Activated CD8-positive, alpha-beta T cell treated with anti-CD3 and anti-CD28 coated beads for 36 hours (primary cell): ENCODE measurements at places on chromosomes 2 and 18. TPM values are rescaled to one million over a fixed set of nuclear protein-coding genes. Genes with fewer than 3 reads are reported as not detected.
A peak's percentile ranks its signal among the peaks of the same experiment; 100 is the strongest.

BCL11A gene
- 0.54 TPM for total RNA-seq

DNA sequence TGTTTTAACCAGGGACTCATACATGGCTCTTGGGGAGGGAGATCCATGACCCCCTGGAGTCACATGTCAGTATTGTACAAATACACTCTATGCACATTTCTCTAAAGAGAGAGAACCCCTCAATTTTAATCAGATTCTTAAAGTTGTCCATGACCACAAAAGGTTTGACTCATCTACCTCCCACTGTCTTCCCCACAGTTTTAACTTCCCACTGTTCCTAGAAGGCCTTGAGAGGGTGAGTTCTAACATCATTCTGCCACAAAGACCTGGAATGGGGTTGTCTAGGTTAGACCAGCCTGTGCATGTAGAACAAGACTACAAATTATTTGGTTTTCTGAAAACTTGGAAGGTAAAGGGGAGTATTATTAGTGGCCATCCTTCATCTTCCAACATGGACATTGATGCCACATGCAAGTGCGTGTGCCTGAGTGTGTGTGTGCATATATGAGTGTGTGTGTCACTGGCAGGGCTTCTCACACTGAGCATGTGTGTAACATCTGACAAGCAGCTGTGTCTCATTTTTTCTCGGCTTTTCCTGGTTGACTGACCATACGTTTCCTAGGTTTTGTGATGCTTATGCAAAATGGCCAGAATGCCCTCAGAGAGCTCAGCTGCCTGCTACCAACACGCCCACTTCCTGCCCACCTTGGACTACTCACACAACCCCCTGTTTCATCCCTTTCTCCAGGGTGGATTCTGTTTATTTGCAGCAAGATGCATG lies 94.6 kb upstream of the LGALSL start:
- DNase-seq: no peak
- no peak overlapping the region for H3K4me3 ChIP-seq
- H3K4me1 ChIP-seq: peaks cover 4% of the 10 kb centered on the region
- no peaks in the 10 kb centered on the region for H3K36me3 ChIP-seq
- H3K27ac ChIP-seq: no peak overlapping the region

XRCC5 gene
- 541 TPM for total RNA-seq

CDH19 gene
- not detected for total RNA-seq

DNA sequence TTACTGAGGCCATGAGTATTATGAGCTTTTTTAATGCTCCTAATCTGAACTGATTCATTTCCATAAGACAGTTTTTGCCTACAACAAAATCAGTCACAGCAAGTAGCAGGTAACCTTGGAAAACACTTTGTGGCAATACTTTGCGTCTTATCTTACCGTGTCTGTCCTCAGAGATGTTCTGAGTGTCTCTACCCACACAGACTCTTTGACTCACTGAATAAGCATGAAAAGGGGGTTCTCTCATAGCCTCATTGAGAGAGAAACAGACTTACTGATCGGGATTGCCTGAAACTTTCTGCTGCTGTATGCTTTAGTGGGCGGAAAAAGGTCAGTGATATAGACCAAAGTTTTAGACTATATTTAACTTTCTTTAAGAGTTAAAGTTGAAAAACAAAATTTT lies 92.6 kb downstream of the MYL12B start:
- H3K27me3 ChIP-seq: no peaks in the 10 kb centered on the region
- peaks cover 14% of the 10 kb centered on the region for H3K4me1 ChIP-seq
- H3K27ac ChIP-seq: no peak overlapping the region
- H3K36me3 ChIP-seq: no peaks in the 10 kb centered on the region

GREB1L gene
- total RNA-seq: not detected

- DNase-seq: no peak
- H3K4me1 ChIP-seq: peaks cover 12% of the 10 kb centered on the region
- no peaks in the 10 kb centered on the region for H3K36me3 ChIP-seq
- peaks cover 41% of the 10 kb centered on the region for H3K27me3 ChIP-seq
- H3K4me3 ChIP-seq: no peak overlapping the region
- no peak overlapping the region for H3K27ac ChIP-seq
These were observed 124.2 kb upstream of the ZNF516 start for GRCh38 chr18:76619261-76619620.

- H3K27ac ChIP-seq: no peak overlapping the region
- H3K4me3 ChIP-seq: no peak overlapping the region
- no peaks in the 10 kb centered on the region for H3K27me3 ChIP-seq
- H3K4me1 ChIP-seq: peaks cover 13% of the 10 kb centered on the region
These were observed 87.7 kb downstream of the SPTBN1 start for GRCh38 chr2:54543733-54544396.

GRCh38 chr18:79379931-79380815 lies 15.6 kb upstream of the NFATC1 start:
- no peak for DNase-seq
- H3K4me3 ChIP-seq: no peak overlapping the region
- H3K27ac ChIP-seq: no peak overlapping the region
- H3K4me1 ChIP-seq: peaks cover 8% of the 10 kb centered on the region
- H3K36me3 ChIP-seq: peaks cover 2% of the 10 kb centered on the region
- H3K27me3 ChIP-seq: no peaks in the 10 kb centered on the region

POMC gene
- total RNA-seq: 5.1 TPM

GRCh38 chr18:52409727-52410126 lies 69.7 kb downstream of the DCC start:
- H3K36me3 ChIP-seq: no peaks in the 10 kb centered on the region
- no peak overlapping the region for H3K4me3 ChIP-seq
- H3K27ac ChIP-seq: no peak overlapping the region
- no peaks in the 10 kb centered on the region for H3K27me3 ChIP-seq
- DNase-seq: peak; percentile 1
- H3K4me1 ChIP-seq: no peaks in the 10 kb centered on the region

CCDC141 gene
- 6.5 TPM for total RNA-seq

DNA sequence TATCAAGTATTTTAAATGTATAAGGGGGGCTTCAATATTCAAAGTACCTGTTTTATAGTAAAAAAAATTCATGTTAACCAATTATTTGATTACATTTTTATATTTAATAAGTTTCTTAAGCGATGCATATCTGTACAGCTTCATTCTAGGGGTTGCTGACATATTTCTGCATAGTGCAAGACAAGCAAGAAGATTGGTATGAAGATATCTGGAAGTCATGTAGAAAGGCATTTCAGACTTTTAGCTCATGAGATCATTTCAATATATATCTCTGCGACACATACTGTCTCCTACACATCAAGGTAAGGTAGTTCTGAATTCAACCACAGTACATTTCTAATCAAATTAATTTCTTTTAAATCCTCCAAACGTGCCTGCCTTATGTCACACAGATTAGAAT lies 73.1 kb downstream of the MEMO1 start:
- H3K36me3 ChIP-seq: no peaks in the 10 kb centered on the region
- no peak overlapping the region for H3K27ac ChIP-seq
- H3K4me1 ChIP-seq: peaks cover 9% of the 10 kb centered on the region
- no peaks in the 10 kb centered on the region for H3K27me3 ChIP-seq

GRCh38 chr2:164515734-164516133 lies 105.5 kb downstream of the GRB14 start:
- no peaks in the 10 kb centered on the region for H3K4me1 ChIP-seq
- H3K27me3 ChIP-seq: no peaks in the 10 kb centered on the region
- H3K36me3 ChIP-seq: no peaks in the 10 kb centered on the region
- no peak overlapping the region for H3K4me3 ChIP-seq
- no peak for DNase-seq
- H3K27ac ChIP-seq: no peak overlapping the region

ACYP2 gene
- total RNA-seq: 6.0 TPM

GRCh38 chr18:26461405-26461804 lies 86.9 kb downstream of the KCTD1 start:
- no peaks in the 10 kb centered on the region for H3K27me3 ChIP-seq
- H3K36me3 ChIP-seq: no peaks in the 10 kb centered on the region
- H3K4me1 ChIP-seq: peaks cover 9% of the 10 kb centered on the region
- no peak overlapping the region for H3K4me3 ChIP-seq

ARL4C gene
- 45.1 TPM for total RNA-seq

- H3K27ac ChIP-seq: no peak overlapping the region
- no peak for DNase-seq
- no peaks in the 10 kb centered on the region for H3K27me3 ChIP-seq
- H3K36me3 ChIP-seq: peaks cover 50% of the 10 kb centered on the region
- H3K4me3 ChIP-seq: no peak overlapping the region
These were observed 11.5 kb downstream of the CD226 start for GRCh38 chr18:69936191-69936558.

DNA sequence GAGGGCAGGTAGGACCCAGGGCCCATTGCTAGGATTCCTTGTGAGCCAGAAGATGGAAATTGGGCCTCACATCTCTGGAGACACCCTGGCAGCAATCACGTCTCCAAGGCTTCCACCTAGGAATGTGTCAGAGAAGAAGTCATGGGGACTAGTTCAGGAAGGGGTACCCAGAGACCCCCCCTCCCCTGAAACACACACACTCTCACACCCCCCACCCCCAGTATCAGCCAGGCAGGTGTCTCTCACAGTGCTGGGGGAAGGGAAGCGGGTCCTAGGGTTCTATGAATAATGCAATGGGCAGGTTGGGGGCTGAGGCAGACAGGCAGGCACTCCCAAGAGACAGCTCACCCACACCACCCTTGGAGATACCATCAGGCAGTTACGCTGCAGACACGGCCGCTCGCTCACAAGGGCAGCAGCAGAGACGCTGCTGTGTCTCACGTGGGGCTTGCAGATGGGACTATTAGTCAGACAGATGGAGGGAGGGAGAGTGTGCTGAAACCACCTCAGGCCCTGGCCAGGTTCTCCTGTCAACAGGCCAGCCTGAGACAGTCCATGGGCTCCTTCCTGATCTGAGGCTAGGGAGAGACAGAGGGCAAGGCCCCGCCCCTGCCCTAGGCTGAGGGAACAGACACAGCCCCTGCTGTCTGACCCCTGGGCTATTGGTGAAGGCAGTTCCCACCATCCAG lies 134.6 kb downstream of the CYP26B1 start:
- DNase-seq: no peak
- no peaks in the 10 kb centered on the region for H3K36me3 ChIP-seq
- no peaks in the 10 kb centered on the region for H3K4me1 ChIP-seq
- H3K4me3 ChIP-seq: no peak overlapping the region

- no peak overlapping the region for H3K27ac ChIP-seq
- H3K4me1 ChIP-seq: peaks cover 18% of the 10 kb centered on the region
These were observed 77.1 kb downstream of the HS1BP3 start for GRCh38 chr2:20573620-20574422.

GRCh38 chr2:40127146-40127545 lies 324.7 kb downstream of the SLC8A1 start:
- H3K4me1 ChIP-seq: no peaks in the 10 kb centered on the region
- no peaks in the 10 kb centered on the region for H3K36me3 ChIP-seq
- peaks cover 1% of the 10 kb centered on the region for H3K27me3 ChIP-seq
- no peak overlapping the region for H3K4me3 ChIP-seq
- peak; percentile 8 for DNase-seq

DNA sequence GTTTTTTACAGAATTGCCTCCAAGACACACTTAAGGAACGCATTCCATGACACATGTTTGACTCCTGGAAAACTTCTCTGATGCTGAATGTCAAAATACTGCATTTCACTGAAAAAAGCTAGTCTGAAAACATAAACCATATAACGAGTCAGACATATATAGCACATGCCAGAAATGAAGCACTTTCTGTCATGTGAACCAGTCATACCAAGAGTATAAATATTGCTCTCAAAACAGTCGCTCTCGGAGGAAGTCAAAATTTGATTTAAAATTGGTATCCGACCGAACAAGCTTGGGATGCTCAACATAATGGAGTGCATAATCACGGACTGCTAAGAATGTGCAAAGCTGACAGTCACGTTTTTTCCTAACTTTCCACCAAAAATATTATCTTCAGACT lies 115.9 kb downstream of the PIEZO2 start:
- no peak for DNase-seq
- H3K4me3 ChIP-seq: no peak overlapping the region
- H3K27me3 ChIP-seq: peaks cover 2% of the 10 kb centered on the region
- no peaks in the 10 kb centered on the region for H3K4me1 ChIP-seq
- no peak overlapping the region for H3K27ac ChIP-seq

IL36G gene
- not detected for total RNA-seq

GRCh38 chr2:108414945-108415344 lies 34.1 kb upstream of the GCC2 start:
- H3K4me1 ChIP-seq: no peaks in the 10 kb centered on the region
- H3K36me3 ChIP-seq: no peaks in the 10 kb centered on the region
- DNase-seq: no peak
- H3K27me3 ChIP-seq: no peaks in the 10 kb centered on the region

IL18RAP gene
- 6.0 TPM for total RNA-seq

- DNase-seq: peak; percentile 68
- no peak overlapping the region for H3K27ac ChIP-seq
- peaks cover 36% of the 10 kb centered on the region for H3K4me1 ChIP-seq
- H3K36me3 ChIP-seq: no peaks in the 10 kb centered on the region
These were observed 879 bp upstream of the GALNT5 start for GRCh38 chr2:157256626-157257025.

INO80B gene
- total RNA-seq: 23.9 TPM

- H3K4me1 ChIP-seq: peaks cover 11% of the 10 kb centered on the region
- no peak overlapping the region for H3K27ac ChIP-seq
- DNase-seq: no peak
These were observed 848.0 kb downstream of the RNF144A start for GRCh38 chr2:7765236-7765635.

RAB17 gene
- total RNA-seq: 0.14 TPM

- H3K27ac ChIP-seq: peak overlapping the region; percentile 30
- DNase-seq: no peak
- no peaks in the 10 kb centered on the region for H3K27me3 ChIP-seq
- H3K4me3 ChIP-seq: no peak overlapping the region
- H3K4me1 ChIP-seq: peaks cover 23% of the 10 kb centered on the region
These were observed 12.1 kb upstream of the GAL3ST2 start for GRCh38 chr2:241764275-241765241.

DNA sequence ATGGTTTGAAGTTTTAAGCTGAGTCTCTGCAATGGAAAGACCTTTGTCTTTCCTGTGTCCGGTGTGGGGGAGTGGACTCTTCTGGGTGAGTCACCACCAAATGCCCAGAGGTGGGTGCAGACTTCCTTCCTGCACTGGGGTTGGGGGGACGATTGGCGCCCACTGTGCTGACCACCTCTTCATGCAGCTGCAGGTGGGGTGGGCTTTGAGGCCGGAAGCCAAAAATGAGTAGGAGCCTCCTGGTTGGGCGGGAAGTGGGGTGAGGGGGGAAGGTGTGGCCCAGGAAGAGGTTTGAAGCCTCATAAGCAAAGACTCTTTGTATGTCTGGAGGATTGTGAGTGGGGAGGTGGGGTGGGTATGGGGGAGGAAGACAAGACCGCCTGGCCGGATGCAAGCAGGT lies 27.6 kb downstream of the PAX8 start:
- H3K27me3 ChIP-seq: no peaks in the 10 kb centered on the region
- DNase-seq: peak; percentile 71
- peak overlapping the region; percentile 83 for H3K27ac ChIP-seq
- H3K4me1 ChIP-seq: peaks cover 60% of the 10 kb centered on the region
- H3K36me3 ChIP-seq: no peaks in the 10 kb centered on the region
- no peak overlapping the region for H3K4me3 ChIP-seq

- H3K36me3 ChIP-seq: peaks cover 4% of the 10 kb centered on the region
- no peak overlapping the region for H3K4me3 ChIP-seq
- peaks cover 22% of the 10 kb centered on the region for H3K4me1 ChIP-seq
- H3K27ac ChIP-seq: no peak overlapping the region
These were observed 16.1 kb downstream of the TMEM127 start for GRCh38 chr2:96249654-96250053.
